Activated effector memory CD4-positive, alpha-beta T cell treated with anti-CD3 and anti-CD28 coated beads, Interleukin-2, amount 50 U/mL, for 16 hours (primary cell): ENCODE measurements at places on chromosomes 3 and 15.

DNA sequence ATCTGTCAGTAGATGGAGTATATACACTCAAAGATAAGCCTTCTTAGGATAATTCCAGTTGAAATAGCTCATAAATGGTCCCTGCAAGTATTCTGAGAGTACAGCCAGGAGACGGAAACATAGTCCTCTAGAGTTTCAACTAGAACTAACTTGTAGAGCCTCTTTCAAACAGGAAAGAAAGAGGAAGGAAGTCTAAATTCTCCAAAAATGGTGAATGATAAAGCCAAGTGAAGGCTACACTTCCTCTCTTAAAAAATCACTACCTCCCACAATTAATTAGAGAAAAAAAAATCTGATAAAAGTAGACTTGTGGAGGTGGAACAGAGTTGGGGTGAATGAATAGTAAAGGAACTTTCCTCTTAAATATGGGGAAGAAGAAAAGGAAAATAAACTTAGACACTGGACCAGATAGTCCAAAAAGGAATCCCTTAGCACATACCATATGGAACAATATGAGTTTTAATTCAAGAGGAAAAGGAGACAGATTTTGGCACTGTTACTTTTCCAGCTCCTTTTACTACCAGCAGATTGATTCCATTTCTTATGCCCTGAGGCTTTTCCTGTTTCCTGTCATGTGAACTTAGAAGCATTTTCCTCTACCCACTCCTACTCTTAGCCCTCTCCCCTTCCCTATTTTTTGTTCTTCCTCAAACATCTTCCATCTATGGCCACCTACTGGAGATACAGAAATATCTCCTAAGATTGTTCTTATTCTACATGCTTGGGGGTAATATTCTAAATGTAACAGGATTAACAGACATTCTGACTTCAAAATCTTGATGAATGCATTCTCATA lies 207.6 kb downstream of the CHST2 start:
- DNase-seq: no peak

DNA sequence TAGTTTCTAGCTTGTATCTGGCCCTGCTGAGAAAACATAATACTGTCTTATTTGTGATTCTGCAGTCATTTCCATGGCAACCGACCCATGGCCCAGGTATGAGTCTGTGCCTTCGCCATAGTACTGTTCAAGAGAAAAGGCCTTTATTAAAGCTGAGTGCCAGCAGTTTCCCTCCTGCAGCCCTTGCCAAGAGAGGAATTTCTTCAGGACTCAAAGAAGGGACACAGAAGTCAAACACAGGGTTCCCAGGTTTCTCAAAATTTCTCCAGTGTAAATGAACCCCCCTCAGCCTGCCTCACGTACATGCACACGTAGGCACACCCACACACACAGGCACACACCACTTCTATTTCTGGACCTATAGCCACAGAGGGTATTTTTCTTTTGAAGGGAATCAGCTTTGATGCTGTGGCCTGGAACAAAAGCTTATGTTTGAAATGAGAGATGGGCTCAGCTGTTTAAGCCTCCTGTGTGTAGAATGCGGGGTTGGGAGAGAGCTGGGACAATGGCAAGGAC lies 269.2 kb downstream of the PDCD6IP start:
- no peak for DNase-seq

DNA sequence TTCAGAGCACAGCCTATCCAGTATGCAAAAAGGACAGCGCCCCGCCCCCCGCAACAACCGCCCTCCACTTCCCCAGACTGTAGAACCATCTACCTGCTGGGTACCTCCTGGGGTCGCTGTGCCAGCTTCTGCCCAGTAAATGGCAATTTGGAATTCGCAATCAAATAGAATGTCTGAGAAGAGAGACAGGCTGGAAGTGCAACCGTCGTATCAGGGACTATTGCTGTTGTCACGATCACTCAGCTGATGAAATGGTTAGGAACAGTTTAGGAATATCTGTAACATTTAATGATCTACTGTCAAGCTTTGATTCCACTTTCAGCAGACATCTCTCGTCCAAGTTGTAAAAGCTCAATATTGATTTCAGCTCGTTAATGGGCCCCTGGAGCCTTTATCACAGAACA lies 13.3 kb upstream of the PARL start:
- no peak for DNase-seq

DNA sequence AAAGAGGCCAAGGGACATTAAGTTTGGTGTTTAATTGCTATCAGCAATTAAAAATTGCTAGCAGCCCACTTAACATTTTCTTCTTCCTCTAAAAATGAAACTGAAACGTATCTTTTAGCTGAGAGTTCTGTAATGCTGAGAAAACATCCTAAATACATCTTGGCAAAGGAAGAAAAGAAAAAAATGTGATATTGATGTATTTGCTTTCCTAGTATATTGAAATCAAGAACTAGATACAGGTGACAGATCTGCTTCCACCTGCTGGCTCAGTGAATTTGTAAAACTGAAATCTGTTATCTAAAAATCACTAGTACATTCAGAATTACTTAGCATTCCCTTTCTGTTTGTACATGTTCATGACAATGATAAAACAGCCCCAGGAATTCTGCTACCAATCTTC lies 283.2 kb downstream of the ZBTB20 start:
- DNase-seq: no peak

DNA sequence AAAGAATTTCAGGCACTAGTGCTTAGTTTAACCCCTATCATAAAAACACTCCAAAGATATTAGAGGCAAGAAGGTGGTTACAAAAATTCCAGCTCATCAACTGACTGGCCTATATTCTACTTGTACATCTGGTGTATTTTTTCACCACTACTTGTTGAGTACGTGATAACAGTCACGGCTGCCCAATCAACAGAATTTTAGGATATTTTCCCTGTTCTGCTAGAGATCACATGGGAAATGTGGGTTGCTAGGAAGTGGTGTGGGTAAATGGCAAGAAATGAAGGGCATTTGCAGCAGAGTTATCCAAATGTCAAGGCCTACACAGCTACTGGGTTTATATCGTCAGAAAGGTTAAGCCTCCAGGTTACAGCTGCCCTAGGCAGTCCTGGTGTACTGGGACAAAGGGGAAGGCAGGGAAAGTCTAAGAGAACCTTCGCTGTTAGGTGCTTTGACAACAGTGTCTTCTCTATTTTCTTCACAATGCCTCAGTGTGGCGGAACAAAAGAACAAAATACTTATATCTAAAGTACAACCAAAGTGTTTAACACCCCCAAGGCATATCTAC lies 81.9 kb downstream of the FMN1 start:
- no peak for DNase-seq

DNA sequence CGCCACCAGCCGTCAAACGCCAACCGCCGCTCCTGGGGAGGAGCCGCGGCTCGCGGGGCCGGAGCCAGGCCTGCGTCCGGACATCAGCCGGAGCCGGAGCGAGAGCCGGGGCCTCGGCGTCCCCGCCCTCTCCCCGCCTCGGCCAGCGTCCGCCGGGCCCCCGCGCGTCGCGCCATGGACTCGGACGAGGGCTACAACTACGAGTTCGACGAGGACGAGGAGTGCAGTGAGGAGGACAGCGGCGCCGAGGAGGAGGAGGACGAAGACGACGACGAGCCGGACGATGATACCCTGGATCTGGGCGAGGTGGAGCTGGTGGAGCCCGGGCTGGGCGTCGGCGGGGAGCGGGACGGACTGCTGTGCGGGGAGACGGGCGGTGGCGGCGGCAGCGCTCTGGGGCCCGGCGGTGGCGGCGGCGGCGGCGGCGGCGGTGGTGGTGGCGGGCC lies 359 bp downstream of the ARIH1 start:
- DNase-seq: no peak
